Renal cortex interstitium (tissue), 15 donors: ENCODE measurements at places on chromosomes 12 and 14. TPM values are rescaled to one million over a fixed set of nuclear protein-coding genes. Genes with fewer than 3 reads are reported as not detected.

Gene PHETA1
- polyA plus RNA-seq: 10.4 TPM

Gene FOXG1
- polyA plus RNA-seq: 0.08 TPM

- DNase-seq: no peak
Observed at GRCh38 chr12:67452119-67452805, 183.1 kb downstream of the CAND1 start.

Gene STXBP6
- 9.9 TPM for polyA plus RNA-seq

DNA sequence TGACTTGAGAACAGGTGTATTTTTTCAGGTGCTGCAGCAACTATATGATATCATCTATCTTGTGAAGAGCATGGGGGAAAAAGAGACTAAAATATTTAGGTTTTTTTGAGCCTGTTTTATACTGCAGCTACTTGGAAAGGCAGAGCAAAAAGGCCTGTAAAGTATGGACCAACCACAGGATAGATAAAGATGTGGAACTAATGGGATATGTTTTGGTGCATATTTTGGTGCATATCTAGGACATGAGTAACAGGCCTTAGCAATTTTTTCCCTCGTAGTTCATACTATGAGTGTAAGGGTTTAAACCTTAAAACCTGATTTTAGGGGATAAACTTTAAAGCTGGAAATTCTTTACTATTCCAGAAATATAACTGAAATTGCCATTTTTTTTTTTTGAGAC, 6.0 kb upstream of the GTSF1 start:
- DNase-seq: no peak

DNA sequence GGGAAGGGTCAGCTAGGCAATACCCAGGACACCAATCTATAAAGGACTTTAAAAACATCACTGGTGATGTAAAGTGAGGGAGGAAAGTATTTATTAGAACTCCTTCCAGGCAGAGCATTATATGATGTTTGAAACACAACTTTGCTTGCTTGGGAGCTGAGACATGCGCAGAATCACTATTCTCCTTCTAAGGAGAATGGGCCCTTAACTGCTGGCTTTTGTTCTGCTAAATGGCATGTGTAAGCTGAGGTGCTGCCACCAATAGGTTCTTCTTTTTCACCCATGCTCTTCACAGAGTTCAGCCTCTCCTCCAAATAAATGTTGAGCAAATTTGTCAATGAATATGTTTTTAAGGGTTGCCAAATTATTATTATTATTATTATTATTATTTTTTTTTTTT, 3.9 kb downstream of the STAC3 start:
- no peak for DNase-seq

Gene AKAP5
- 6.4 TPM for polyA plus RNA-seq

DNA sequence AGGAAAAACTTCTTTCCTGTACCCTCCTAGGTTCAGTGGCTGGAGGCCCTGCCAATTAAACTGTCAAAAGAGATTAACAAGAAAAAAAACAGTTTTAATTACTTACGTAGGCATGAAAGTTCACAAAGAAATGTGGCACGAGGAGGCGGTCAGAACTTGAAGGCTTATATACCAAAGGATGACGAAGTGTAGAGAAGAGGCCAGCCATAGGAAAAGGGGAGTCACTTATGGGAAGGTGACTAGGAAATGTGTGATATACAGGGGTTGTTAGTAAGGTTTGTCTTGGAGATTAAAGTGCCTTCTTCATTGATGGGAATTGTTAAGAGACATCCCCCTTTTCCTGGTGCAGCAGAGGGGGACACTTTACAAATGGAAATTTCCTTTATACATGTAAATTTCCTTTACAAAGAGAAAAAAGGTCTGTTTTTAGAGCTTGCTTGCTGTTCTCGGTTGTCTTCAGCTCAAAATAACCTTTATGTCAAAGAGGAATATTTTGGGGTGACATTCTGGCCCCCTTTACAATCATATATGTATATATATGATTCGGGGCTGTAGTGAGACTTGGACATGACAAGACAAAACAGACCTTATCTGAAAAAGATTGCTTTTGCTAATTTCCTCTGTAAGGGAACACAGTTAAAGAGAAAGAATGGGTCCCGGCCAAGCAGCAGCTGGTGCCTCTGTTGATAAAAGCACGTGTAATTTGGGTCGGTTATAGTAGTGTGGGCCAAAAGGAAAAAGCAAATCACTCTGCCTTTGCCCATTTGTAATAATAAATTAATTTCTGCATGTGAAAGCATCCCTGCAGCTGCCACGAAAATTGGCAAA, 38.6 kb downstream of the SYNE2 start:
- DNase-seq: no peak

GRCh38 chr14:91956616-91957015, 9.1 kb upstream of the FBLN5 start:
- DNase-seq: no peak

GRCh38 chr14:22112004-22112403, 438.4 kb upstream of the OR4E1 start:
- no peak for DNase-seq

Gene ASPG
- 13.1 TPM for polyA plus RNA-seq

GRCh38 chr12:107134558-107134957, 41.2 kb upstream of the CRY1 start:
- DNase-seq: no peak

DNA sequence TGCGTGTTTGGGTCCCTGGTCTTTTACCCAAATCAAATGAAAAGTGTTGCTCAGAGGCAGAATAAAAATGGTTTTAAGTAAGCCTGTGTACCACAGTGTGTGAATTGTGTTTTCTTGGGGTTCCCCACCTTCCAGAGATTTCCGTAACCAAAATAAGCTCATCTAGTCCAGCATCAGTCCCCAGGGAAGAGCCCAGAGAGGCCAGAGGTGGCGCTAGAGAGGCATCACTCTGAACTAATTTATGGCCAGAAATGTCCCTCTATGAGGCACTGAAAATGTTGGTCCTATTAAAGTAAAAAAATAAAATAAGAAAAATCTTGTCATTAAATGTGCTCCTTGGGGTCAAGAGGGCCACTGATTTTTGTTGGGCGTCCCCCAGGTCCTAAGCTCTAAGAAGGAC, 24.9 kb upstream of the PRKAB1 start:
- DNase-seq: no peak

- DNase-seq: no peak
Observed at GRCh38 chr14:31920001-31920400, 157.1 kb upstream of the ARHGAP5 start.

Gene GPR68
- polyA plus RNA-seq: 1.8 TPM

DNA sequence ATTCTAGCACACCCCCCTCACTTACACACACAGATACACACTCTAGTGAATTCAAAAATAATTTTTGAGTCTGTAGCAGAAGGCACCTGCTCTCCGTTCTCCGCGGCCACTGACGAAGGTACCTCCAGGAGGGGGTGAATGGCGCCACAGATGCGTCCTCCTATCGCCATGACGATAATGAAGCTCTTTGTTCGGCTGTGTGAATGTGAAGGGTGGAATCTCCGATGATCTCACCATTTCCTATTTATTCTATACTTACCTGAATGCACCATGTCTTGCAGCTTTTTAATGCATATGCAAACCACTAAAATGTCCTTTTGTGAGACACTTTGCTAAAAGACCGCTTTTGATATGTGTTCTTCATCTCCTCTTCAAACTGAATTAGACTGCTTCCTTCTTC, 162.7 kb downstream of the EGLN3 start:
- no peak for DNase-seq

- no peak for DNase-seq
Observed at GRCh38 chr14:99347561-99347960, 75.6 kb upstream of the BCL11B start.

GRCh38 chr12:85476756-85477155, 196.7 kb downstream of the ALX1 start:
- DNase-seq: no peak

Gene TAS2R7
- not detected for polyA plus RNA-seq

DNA sequence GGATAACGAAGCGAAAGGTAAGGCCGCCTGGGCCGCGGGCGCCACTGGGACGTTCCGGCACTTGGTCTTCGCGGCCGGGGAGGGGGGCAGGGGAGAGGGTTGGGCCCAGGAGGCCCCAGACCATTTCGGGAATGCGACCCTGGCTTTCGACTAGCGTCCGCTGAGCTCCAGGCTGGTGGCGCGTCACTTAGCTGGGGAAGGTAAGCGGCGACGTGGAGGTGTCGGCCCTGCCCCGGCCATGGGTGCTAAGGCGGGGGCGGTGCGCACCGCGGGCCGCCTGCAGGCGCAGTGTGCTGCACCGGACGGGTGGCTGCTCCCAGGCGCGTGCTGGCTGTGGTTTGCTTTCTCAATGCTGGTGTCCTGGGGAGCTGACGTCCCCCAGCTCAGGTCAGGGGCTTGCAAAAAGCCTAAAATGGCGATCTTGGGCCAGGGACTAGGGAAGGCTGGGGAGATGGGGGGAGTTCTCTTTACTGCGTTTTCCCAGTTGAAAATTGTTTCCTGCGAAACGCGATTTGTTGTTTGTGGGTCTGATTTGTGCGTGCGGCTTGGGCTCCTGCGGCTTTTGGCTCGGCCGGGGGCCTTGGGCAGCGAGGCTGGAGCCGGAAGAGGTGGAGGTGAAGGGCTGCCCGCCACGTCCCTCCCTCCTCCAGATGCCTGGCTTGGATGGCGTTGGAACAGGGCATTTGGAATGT, 1.2 kb downstream of the HOXC10 start:
- no peak for DNase-seq

DNA sequence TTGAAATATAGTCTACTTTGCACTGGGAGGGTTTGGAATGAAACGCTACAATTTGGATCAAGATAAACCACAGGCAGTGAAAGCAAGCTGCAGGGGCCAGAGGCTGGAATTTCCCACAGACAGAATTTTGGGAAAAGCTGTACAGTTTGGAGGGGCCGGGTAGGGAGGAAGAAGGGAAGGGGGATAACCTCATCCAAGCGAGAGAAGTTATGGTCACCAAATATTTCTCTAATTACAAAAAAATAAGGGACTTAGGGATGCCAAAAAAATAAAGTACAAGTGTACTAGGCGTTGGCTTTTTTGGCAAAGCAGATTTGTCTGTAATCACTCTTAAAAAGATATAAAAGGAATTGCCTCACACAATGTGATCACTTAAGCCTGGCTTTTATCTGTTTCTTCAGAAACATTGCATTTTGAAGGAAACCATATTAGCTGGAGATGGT, 31.2 kb upstream of the ADGRD1 start:
- DNase-seq: no peak

GRCh38 chr14:100212476-100213333, 26.2 kb upstream of the YY1 start:
- no peak for DNase-seq

DNA sequence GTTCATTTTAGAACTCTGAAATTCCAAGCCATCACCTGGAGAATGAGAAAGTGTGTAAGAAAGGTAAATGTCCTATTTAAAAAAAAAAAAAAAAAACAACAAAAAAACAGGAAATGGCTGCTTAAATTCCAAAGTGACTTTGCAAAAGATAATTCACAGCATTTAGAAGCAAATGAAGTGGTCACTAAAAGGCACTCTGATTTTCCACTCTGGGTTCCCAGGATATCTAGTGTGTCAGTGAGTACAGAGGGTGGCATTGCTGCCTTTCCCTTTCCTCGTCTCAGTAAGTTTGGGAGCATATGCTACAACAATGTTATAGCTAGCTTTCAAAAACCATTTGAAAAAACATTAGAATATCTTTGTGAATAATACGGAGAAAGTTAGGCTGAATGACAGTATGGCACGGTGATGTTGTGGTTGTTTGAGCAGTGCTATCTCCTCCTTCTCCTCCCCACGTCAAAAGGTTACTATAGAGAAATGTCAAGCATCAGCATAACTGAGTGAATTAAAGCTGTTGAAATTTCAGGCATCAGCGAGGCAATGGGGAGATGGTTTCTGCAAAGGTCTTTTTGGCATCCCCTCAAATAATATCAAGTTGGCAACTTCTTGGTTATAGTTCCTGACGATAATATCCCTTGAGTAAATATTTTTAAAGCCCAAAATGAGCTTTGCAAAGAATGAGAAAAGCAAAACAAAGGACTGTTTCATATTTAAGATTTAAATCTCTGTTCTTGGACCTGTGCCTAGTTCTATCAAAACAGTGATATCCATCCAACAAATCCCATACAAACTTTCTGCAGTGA, 164.5 kb upstream of the E2F7 start:
- no peak for DNase-seq

DNA sequence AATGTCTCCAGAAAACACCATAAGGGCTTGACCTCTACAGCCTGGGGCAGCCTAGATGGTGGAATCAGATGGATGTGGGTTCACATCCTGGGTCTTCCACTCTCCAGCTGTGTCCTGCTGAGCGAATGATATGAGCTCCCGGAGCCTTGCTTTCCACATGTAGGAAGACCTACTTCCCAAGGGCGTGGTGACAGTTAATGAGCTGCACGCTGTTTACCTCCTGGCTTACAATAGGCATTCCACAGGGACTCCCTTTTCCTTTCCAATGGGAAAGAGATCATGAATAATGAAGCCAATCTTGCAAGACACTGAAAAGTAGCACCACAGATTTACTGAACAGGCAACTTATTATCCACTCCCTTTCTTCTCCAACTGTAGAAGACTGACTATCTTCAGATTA, 46.1 kb downstream of the TMTC1 start:
- DNase-seq: no peak

DNA sequence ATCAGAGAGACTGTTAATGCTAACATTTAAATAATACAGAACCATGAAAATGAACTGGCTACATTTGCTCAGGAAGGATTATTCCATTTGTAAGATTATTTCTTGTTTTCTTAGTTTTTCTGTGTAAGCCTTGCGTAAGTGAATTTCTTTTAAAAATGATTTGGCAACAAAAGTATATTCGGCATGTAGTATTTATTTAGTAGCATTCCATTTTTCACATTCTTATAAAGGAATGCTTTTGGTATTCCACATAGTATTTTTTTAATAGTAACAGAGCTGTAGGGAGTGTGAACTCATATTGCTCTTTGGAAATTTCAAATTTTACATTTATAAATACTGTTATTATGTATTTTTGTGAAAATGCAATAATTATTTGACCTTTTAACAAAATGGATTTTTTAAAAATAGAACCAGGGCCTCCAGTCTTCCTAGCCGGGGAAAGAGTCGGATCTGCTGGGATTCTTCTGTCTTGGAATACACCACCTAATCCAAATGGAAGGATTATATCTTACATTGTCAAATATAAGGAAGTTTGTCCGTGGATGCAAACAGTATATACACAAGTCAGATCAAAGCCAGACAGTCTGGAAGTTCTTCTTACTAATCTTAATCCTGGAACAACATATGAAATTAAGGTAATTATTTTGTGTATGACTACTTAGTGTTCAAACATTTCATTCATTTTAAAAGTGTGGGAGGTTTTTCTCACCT, 1.2 kb downstream of the PTPRQ start:
- DNase-seq: no peak

DNA sequence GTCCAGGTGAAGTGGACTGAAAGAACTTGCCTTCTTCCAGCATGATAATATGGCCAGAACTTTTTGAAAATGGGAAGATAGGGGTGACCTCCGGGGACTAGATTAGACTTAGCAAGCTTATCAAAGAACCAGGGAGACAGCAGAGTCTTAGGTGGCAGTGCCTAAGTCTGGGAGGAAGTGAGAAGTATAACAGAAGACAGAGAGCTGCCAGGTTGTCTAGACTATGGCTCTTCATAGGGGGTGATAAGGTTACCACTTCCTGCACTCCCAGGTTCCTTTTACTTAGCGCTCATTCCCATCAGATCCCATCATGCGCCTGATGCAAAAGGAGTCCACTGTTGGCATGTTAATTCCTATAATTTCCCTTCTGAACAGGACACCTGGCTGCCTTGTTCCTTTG, 69.9 kb downstream of the PLXNC1 start:
- DNase-seq: no peak
